ENCODE measurements at places on chromosomes 11 and 22.
A peak's percentile ranks its signal among the peaks of the same experiment; 100 is the strongest.

DNA sequence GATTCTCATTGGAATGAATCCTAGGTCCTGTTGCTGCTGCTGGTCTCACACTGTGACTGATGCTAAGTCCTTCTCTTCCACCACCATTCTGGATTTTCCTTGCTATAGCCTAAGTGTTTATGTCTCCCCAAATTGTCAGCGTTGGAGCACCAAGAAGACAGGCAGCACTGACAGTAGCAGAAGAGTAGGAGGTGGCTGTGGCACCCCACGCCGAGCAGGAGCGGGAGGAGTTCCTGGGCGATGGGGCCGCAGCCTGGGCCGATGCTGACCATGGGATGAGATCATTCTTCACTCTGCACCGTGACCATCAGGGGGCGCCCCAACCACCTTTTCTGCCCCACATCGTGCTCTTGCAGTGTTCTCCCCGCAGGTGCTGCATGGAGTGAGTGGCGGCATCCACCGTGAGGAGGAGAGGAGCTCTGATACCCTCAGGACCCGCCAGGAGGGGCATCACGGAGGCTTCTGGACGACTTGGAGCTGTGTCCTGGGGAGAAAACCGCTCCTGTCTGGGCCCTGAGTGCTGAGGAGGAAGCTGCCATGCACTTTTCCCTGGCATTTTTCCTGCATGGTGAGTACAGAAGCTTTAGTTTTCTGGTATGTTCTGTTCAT, 57.0 kb downstream of the LRRC74B start:
- DNase-seq = peak; percentile 64

GRCh38 chr11:118290923-118291322, 13.6 kb upstream of the CD3E start:
- peak; percentile 8 for DNase-seq

DNA sequence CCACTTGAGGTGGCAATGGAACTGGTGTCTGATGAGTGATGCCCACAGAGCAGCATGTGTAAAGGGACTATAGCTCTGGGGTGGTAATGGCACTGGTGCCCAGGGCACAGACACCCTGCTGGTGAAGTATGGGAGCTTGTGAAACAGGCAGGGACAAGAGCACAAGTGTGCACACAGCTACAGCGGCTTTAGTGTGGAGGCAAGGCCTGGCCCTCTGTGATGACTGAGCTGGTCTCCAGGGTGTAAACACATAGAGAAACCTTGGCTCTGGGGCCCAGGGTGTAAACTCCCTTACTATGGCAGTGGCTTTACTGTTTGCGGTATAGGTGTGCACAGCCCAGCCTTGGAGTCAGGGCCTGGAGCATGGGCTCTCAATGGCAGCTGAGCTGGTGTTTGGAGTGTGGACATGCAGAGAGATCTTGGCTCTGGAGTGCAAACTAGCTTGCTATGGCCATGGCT, 46.3 kb downstream of the BIRC2 start:
- no peak for DNase-seq

DNA sequence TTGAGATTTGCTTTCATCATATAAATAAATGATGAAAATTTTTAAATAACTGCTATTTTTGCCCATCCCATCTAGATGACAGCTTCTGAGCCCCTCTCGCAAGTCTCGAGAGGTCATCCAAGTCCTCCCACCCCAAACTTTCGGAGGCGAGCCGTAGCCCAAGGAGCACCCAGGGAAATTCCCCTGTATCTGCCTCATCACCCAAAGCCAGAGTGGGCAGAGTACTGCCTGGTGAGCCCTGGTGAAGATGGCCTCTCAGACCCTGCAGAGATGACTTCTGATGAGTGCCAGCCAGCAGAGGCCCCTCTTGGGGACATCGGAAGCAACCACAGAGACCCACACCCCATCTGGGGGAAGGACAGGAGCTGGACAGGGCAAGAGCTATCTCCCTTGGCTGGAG, 83.9 kb upstream of the PARVA start:
- DNase-seq = no peak

DNA sequence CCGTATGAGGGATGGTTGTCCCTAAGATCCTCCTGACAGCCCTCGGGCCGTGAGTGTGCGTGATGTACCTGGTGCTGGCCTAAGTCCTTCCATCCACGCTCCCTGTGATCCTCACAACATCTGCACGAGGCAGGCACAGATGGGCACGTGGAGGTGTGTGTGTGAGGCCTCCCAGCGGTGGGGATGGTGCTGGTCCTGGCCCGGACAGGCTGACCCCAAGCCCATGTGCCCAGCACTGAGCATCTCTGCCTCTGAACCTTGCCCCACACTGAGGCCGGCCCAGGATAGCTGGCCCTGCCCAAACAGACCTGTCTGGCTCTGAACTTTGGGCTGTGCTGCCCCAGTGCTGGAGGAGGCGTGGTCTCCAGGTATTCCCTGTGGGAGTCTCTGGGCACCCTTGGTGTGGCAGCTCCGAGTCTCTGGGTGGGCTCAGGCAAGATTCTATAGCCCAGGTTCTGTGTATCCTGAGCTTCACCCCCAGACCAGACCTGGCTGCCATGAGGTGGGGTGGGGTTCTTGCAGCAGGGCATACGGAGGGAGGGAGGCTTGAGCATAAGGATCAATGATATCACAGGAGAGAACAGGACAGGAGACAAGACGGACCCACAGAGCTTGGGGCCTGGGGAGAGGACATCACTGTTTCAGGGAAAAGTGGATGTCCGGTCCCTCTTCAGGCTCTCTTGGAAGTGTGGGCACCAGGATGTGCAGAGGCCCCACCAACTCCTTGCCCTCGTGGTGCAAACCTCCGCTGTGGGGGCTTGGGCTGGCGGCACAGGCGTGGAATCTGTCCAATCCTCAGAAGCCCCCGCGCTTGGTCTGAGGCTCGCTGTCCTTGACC, 881.8 kb downstream of the BRD1 start:
- no peak for DNase-seq

DNA sequence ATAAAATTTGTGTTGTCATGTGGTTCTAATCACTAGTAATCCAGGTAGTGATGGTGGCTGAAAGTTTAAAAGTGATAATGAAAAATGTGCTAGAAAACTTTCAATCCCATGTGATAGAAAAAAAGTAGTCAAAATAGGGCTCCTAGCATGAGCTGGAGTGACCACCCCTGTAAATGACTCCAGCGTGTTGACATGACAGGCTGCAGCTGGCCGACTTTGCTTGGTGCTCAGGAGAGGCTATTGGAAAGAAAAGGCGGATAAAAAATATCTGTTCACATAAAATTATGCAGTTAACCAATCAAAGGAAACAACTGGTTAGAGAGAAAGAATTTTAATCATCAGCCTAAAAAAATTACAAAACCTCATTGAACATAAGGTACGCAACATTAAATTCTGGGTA, 16.9 kb upstream of the MTCH2 start:
- DNase-seq = no peak

DNA sequence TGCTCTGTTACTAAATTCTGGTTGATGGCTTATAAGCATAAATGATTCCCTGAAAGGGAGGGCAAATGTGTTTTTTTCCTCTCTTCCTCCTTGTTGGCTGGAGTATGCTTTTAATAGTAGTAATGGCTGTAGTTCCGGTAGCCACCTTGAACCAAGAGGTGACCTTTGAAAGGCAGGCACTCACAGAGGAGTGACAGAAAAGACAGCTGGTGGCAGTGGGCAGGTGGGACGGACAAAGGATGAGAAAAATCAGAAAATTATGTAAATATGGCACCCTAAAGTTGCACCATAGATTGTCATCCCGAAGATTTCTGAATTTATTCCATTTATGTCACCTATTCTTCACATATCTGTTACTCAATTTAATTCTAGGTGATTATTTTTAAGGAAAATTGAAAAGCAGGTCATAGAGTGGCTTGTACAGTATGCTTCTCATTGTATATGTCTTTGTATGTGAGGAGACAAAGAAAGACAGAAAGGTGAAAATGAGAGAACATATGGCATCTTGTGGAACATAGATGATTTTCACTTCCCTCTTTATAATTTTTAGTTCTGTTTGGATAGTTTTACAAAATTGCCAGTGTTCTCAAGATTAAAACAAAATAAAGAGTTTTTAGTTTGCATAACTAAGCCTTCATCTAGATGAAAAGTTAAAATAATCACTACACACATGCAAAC, 17.0 kb downstream of the CASP12 start:
- DNase-seq = no peak

GRCh38 chr22:30984317-30984716, 15.3 kb downstream of the TUG1 start:
- DNase-seq = no peak

DNA sequence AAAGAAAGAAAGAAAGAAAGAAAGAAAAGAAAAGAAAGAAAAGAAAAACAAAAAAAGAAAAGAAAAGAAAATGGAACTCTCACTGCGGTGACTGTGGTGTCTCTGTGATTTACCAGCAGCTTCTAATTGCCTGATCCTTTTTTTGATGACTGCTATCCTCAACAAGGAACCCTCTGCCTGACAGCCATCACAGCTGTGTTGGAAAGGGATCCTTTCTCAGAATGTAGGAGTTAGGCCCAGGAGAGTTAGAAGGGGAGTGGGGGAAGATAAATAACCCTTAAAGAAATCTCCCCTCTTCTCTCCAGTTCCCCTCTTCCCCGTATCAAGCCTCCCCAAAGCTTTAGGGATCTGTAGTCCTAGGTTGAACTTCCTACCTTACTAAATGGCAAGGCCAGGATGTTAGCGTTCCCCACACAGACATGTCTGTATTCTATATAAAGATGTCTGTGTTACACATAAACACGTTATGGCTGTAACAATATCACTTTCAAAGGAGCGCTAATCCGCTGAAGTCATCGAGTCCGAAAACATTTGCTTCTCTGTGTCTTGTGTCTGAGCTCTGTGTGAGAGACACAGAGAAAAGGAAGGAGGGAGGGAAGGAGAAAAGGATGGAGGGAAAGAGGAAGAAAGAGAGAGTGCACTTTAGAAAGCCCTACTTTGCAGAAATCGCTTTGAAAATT, 26.8 kb upstream of the WT1 start:
- no peak for DNase-seq

DNA sequence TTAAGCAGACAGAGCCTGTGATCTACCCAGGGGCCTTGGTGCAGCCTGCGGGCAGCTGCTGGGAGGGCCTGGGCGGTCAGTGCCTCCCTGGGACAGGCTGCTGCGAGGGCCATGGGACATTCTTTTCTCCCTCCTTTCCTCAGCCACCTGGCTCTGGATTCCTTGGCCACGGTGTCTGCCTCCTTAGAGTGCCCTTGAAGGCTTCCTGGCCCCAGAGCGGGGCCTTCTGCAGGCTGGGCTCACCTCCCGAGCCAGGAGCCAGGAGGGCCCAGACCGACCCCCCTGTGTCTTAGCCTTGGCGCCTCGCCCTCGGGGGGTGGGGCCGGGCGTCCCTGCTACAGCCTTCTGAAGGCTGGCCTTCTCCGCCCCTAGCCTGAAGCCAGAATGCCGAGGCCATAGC, 231.2 kb downstream of the TBC1D22A start:
- DNase-seq = no peak

GRCh38 chr11:34819740-34820482, 96.3 kb downstream of the APIP start:
- DNase-seq = no peak

DNA sequence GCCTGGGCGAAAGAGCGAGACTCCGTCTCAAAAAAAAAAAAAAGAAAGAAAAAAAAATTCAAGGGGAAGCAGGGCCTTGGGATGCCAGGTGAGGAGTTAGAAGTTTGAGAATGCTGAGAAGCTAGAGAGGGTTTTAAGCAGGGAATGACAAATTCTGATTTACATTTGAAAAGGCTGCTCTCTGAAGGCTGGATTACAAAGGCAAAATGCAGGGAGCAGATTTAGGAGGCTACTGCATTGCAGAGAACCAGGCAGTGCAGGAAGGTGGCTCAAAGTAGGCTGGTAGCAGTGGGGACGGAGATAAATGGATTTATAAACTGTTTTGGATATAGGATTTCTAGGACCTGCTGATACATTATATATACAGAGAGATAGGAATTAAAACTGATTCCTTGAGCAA, 66.6 kb downstream of the KCNC1 start:
- DNase-seq = no peak

- DNase-seq = no peak
These were observed 100.1 kb downstream of the NAT10 start for GRCh38 chr11:34205326-34206035.

DNA sequence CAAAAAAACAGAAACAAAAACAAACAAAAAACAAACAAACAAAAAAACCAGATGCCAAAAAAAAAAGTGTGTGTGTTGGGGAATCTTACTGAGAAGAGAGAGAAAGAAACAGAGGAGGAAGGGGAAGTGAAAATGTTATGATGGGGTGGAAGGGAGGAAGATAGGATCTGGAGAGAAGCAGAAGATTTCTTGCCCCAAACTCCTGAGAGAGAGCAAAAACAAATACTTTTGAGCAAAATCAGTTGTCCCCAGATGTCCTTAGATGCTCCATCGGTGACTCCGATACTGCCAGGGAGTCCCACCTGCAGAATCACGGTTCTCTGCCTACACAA, 19.9 kb upstream of the GRAMD1B start:
- DNase-seq = no peak

GRCh38 chr11:128501632-128502549, 85.5 kb downstream of the ETS1 start:
- DNase-seq = no peak

DNA sequence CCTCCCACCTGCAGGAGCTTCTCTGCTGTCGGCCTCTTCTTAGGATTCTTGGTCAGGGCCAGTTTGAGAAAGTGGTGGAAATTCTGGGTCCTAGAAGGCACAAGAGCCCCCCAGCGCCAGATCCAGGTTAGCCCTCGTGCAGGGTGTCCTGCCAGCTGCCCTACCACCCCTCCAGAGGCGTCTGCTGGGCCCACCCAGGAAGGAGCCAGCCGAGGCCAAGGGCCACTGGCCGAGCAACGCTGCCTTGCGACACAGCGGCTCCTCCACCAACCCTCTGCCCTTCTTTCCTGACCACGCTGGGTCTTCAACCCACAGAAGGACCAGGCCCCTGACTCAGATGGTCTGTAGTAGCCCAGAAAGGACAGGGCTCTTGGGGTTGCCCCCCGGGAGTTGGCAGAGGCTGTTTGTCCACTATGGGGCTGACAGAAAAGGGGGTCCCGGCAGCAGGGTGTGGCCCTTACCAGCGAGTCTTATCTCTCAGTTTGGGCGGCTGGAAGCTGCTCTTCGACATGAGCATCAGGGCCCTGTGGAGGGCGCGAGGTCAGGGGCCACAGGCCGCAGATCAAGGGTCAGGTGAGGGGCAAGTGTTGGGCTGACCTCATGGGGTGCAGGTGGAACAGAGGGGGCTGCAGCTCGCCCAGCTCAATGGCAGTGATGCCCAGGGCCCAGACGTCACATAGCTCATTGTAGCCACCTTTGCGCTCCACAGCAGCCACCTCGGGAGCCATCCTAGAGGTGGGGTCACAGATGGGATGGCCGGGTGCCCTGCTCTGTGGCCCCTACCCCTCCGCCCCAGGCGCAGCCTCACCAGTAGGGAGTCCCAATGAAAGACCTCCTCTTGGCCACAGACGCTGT, 2.5 kb downstream of the MAP4K2 start:
- DNase-seq = no peak
